ENCODE measurements at places on chromosomes 7 and 10.

DNA sequence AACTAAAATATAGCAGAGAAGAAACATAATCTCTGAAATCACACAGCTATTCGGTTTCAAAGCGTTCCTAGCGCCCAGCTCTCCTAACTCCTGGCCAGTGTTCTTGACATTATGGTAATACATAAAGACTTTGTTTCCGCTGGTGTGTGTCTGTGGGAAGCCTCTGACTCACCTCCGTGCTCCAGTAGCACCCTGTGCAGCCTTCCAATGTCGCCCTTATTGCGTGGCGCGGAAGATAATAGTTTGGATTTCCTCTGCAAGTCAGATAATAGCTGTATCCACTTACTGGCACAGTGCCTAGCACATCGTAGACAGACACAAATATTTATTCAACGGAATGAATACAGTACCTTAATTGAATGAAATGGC is 570 bp downstream of the BMS1 start:
- DNase-seq: no peak

GRCh38 chr7:51290702-51291540 is 25.7 kb downstream of the COBL start:
- no peak for DNase-seq

DNA sequence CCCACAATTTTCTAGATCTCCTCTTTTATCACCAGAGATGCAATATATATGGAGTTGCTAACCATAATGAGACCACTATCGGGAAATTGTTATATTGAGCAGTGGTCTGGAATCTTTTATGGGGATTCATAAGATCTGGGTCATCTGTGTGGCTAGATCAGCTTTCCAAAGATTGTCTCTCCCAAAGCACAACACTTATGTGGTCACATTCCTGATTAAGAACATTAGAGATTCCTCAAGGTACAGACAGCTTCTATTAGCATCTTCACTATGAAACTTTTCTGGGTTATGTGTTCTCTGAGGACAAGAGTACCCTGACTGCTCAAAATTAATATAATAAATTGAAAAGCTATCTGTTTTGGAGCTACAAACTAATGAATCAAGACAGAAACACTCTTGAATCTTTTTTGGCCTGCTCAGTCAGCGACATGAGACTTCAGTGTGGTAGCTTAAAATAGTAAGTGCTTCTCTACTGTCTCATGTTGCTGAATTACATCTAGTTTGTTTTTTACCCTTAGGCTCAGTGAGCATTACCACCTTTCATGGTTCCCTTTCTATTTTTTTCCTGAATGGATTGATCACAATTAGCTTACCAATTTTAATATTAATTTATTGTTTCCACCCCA is 42.6 kb upstream of the STRIP2 start:
- no peak for DNase-seq

DNA sequence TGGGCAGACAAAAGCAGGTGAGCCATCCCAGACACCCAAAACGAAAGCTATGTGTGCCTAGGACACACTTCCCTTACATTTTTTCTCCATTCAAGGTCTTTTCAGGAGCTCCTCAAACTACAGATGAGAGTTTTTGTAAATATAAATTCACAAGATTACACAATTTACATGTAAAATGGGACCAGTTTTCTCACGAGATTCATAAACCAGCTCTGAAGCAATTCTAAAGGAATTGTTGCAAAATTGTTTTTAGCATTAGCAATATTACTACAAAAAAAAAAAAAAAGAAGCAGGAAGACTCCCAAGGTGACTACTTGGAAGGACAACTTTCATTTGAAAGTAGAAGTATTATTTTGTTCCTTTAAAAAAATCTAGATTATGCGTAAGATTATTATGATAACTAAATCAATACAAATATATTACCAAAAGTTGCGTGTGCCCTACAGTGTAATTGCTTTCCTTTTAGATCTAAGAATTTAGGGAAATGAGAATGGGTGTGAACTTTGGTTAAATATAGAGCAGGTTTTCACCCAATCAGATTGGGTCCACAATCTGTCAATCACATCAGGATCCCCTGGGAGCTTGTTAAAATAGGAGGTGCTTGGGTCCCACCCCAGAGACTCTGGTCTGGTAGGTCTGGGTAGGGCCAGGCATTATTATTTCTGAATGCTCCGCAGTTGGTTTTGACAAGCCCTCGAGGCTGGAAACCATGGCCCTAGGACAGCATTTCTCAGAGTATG is 72.2 kb downstream of the TBXAS1 start:
- no peak for DNase-seq

GRCh38 chr7:77561352-77561751 is 24.3 kb downstream of the PTPN12 start:
- no peak for DNase-seq

GRCh38 chr7:131370523-131370968 is 42.9 kb downstream of the MKLN1 start:
- DNase-seq: no peak

DNA sequence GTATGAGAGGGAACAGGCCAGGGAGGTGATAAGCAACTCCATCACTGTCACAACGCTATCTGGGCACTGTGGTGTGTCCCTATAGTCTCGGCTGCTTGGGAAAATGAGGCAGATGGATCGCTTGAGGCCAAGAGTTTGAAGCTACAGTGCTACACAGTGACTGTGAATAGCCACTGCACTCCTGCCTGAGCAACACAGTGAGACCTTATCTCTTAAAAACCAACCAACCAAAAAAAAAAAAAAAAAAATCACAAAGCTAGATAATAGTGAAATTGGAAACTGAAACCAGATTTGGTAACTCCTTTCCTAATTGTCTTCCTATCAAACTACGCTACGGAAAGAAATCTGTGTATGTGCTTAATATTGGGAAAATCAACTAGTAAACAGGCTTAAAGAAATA is 14.1 kb downstream of the MICU1 start:
- DNase-seq: no peak

GRCh38 chr10:45557275-45557905 is 115.2 kb downstream of the ZFAND4 start:
- DNase-seq: no peak

DNA sequence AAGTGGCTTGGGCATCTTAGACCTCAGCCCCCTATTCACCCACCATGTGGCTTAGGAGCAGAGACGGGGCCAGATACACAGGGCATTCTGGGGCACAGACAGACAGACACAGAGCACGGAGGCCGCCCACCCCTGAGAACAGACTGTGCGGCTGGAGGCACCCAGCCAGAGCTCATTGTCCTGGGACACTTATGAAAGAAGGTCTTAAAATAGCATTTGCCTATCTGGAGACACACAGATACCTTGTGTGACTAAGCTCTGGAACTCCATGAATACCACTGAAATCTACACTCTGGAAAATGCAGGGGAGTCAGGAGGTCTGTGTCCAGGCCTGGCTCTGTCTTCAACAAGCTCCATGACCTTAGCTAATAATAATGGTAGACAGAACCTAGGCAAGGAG is 41.4 kb upstream of the ADO start:
- no peak for DNase-seq

DNA sequence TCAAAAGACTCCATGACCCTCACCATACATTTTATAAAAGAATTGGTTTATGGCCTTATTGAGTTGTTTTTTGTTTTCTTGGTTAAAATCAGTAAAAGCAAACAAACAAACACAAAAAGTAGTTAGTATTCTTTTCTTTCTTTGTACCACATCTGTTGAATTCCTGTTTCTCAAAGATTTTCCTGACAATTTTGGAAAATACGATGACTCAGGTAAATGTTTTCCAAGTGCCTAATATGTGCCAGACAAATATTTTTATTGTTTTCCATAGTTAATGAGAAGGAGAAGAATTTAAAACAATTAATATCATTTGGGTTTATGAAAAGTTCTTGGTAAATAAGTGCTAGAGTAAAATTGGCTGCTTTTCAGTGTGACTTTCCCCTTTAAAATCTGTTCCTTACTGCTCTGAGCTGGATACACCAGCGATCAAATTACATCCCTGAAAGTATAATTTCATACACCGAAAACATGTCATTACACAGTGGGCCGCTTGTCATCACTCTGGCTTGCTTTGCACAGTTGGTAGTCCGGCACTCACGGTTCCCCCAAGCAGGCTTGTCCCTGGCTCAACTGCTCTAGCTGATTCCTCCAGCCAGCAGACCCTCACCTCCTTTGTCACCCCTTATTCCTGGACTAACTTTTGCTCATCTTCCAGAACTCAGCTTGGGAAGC is 80.5 kb downstream of the TBXAS1 start:
- peak; percentile 50 for DNase-seq

GRCh38 chr10:112330162-112330561 is 43.8 kb upstream of the ACSL5 start:
- no peak for DNase-seq

DNA sequence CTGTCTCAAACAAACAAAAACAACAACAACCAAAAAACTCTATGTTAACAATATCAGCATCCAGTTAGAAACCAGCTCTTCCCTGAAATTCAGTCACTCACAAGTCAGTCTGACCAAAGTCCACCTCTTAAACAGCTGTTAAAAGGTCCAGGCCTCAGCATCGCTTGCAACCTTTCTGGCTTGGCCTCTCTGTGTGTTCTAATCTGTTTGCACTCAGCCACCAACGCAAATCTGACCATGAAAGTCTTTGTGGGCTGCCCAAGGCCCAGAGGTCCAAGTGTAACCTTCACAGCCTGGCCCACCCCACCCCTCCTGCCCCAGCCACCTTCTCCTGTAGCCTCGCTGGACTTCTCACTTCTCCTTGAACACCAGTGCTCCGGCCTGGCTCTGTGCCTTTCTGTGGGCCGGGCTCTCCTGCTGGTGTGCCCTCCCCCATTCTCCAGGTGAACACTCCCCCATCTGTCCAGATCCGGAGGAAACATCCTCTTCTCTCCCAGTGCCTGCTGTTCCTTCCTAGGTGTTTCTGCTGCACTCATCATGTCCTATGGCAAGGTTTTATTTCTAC is 72.2 kb upstream of the EFCAB10 start:
- no peak for DNase-seq

DNA sequence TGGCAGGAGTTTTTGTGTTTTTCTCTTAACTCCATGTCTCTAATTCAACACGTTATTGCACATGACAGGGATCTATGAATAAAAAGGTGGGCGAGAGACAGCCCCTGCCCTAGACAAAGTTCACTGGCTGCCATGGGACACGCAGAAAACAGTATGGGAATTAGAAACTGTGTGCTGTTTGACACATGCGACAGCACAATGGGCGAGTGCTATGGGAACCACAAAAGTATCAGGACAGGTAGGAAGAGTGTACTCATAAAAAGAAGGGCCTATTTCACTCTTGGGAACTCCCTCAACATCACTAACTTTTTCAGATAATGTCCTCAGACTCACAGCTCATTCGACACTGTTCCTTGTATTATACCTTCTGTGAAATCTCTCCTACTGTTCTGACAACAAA is 45.7 kb downstream of the MINDY3 start:
- no peak for DNase-seq

DNA sequence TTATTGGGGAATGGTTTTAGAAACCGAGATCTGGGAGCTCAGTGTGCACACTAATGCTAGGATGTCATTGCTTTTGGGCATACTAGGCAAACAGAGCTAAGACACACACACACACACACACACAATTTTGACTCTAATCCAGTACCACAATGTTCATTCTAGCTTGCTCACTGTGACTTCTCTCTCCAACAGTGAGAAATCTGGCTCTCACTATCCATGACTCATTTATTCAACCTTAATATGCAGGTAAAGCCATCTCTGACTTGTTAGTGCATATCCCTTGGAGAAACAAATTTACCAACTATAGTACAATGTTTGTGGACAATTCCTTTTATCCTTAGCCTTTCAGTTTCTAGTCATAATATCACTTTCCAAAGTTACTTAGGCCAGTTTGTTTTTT is 5.9 kb upstream of the BMS1 start:
- no peak for DNase-seq

GRCh38 chr7:90236721-90237289 is 8.2 kb upstream of the CFAP69 start:
- DNase-seq: no peak

DNA sequence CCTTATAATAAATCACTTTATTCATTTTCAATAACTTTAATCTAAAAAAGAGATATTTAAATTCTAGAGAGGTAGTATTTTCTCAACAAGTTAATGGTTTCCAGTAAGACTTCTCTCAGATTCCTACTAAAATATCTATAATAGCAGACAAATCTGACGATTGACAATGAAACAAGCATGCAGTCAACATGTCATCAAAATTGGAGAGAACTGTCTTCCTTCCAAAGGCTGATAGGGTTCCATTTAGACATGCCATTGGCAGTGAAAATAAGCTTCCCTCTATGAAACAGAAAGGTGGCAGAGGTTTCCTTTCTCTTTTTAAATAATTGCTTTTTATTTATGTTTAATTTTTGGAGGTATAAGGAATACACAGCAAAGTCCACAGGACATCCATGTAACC is 217.1 kb downstream of the POM121L12 start:
- DNase-seq: no peak

GRCh38 chr7:70416347-70416985 is 715.5 kb upstream of the GALNT17 start:
- peak; percentile 41 for DNase-seq

- DNase-seq: peak; percentile 41
These were observed 120.4 kb upstream of the FZD8 start for GRCh38 chr10:35762311-35763030.

DNA sequence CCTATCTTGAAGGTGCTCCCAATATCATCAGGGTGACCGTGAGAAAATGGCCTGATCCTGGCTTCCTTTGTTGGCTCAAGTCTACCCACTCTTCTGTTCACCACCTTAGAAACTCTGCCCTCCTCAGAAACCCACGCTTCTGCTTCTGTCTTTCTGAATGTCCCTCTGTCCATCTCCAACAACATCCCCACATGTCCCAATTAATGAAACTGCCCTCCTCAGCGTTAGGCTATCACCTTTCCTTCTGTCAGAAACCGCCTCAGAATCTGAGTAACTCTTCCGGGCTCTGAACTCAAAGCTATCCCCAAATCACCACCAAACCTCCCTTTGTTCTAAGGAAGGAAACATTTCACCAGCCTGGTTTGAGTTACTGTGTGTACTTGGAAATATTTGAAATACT is 315.8 kb upstream of the ZNF32 start:
- no peak for DNase-seq

DNA sequence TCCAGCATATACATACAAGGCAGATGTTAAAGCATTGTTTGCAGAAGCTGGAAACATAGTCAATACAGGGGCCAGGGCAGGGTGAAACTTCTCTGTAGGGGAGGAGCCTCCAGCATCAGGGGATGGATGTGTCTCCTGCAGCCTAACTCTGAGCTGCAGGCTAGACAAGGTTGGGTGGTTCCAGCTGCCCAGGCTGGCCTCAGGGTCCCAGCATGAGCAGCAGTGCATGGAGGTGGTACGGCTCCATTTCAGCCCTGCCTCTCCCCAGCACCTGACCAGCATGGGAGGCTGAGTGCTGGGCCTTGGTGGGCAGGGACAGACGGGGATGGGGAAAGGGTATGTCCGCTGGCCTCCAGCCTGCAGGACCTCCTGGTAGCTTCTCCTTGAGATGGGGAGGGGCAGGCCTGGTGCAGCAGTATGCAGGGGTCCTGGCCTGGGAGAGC is 7.4 kb upstream of the TBRG4 start:
- no peak for DNase-seq

DNA sequence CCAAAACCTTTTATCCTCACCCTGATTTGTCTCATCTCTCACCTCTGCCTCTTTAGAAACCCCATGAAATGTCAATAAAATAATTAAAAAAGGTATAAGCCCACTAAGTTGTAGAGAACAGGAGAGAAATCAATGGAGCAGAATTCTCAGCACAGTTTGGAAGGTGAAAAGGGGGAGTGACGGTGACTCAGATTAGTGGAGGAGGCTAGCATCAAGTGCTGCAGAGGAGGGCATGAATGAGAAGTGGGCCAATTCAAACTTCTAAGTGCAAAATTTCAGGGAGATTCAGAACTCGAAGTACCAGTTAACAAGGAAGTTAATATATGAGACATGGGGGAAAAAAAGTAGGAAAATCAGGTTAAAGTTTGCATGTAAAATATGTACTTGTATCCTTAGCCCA is 34.9 kb upstream of the ETV1 start:
- no peak for DNase-seq

- no peak for DNase-seq
These were observed 493 bp downstream of the ZMIZ2 start for GRCh38 chr7:44748948-44749731.

Data from right hindlimb (tissue), 1 donor.